ENCODE measurements at places on chromosomes 5 and 9.

DNA sequence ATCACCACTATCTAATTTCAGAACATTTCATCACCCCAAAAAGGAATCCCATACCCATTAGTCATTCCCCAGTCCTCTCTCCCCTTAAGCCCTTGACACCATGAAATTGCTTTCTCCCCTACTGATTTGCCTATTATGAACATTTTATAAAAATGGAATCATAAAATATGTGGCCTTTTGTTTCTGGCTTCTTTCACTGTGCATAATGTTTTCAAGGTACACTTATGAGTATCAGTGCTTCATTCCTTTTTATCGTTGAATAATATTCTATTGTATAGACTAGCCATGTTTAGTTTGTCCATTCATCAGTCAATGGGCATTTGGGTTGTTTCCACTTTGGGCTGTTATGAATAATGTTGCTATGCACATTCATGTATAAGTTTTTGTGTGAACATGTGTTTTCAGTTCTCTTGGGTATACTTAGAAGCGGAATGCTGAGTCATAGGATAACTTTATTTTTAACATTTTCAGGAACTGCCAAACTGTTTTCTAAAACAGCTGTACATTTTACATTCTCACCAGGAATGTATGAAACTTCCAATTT, 40.4 kb upstream of the FGF1 start:
- no peak overlapping the region for H3K4me3 ChIP-seq
- no peaks in the 10 kb centered on the region for H3K36me3 ChIP-seq
- peak overlapping the region; percentile 7 for H3K27ac ChIP-seq
- no peaks in the 10 kb centered on the region for H3K27me3 ChIP-seq

DNA sequence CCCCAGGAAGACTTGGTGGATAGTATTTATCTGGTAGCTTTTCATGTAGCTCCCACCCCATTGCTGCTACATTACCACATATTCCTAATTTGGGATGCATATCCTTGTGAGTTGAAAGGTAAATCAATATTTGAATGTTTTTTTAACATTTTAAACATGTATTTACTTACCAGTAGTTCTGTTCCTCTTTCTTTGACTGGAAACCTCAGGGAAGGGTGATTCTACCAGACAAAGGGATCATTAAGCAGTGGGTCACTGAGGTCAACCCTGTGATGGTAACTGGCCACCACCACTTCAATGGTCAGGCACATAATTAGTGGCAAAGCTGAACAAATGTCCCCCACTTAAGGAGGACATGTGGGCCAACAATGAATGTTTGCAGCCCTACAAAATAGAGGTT, 27.2 kb upstream of the KLF9 start:
- no peaks in the 10 kb centered on the region for H3K4me1 ChIP-seq
- no peak for DNase-seq
- H3K27ac ChIP-seq: no peak overlapping the region

DNA sequence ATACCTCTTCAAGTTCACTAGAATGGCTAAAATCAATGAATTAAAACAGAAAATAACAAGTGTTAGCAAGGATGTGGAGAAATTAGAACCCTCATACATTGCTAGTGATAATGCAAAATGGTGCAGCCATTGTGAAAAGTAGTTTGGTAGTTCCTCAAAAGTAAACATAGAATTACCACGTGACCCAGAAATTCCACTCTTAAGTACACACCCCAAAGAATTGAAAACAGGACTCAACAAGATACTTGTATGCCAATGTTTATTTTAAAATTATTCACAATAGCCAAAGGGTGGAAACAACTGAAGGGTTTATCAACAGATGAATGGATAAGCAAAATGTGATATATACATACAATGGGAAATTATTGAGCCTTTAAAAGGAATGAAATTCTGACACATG, 70.3 kb downstream of the BARX1 start:
- H3K27ac ChIP-seq: no peak overlapping the region
- no peak for DNase-seq
- no peaks in the 10 kb centered on the region for H3K36me3 ChIP-seq
- no peaks in the 10 kb centered on the region for H3K4me1 ChIP-seq
- H3K4me3 ChIP-seq: no peak overlapping the region

GRCh38 chr5:162638849-162639248, 571.3 kb downstream of the GABRG2 start:
- no peak overlapping the region for H3K4me3 ChIP-seq
- H3K27ac ChIP-seq: no peak overlapping the region
- H3K4me1 ChIP-seq: no peaks in the 10 kb centered on the region
- H3K36me3 ChIP-seq: no peaks in the 10 kb centered on the region
- H3K27me3 ChIP-seq: no peaks in the 10 kb centered on the region

- DNase-seq: no peak
- H3K4me1 ChIP-seq: no peaks in the 10 kb centered on the region
- no peak overlapping the region for H3K27ac ChIP-seq
- H3K36me3 ChIP-seq: no peaks in the 10 kb centered on the region
- no peak overlapping the region for H3K4me3 ChIP-seq
These were observed 681.8 kb downstream of the SEMA5A start for GRCh38 chr5:8864053-8864452.

Data from ascending aorta (tissue), 2 donors.